ENCODE measurements at places on chromosomes 12 and 14.

- DNase-seq = no peak
Observed at GRCh38 chr12:12214201-12214600, 52.6 kb downstream of the LRP6 start.

DNA sequence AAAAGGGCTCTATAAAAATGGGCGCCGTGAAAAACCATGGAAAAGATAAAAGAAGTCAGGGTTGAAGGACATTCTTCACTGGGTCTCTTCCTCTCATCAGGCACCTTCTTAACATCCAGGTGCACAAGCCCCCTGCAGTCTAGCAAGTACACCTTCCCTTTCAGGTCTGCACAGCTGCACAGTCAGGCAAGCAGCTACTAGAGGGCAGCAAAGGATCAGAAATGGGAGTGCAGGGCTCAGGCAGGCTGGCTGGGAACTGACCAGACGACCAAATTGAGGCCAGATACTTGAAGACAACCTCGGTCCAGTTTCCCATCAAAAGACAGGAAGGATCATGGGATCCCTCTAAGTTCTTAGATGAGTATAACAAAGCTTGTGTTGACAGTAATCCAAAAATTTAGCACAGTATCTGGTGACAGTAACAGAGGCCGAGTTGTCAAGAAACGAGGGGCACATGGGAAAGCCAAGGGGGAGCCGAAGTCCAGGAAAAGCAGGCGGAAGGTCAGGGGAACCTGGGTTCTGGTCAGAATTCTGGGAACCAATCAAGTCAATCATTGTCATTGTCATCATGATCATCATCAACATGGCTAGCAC lies 10.1 kb upstream of the GRIP1 start:
- no peak for DNase-seq

DNA sequence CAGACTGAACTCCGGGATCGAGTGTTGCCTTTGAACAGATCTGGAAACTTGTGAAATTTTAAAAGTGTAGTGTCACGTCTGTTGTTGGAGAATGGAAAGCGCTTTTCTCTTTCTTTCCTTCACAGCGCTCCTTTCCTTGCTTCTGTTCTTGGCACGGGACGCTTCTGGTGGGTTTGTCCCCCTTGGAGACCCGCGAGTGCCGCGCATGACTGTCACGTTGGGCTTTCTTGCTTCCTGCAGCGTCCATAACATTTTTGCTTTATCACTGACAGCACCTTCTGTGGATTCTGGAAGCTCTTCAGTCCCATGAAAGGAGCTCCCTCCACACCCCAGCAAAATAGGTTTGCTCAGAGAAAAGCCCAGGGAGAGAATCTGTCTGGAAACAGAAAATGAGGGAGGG lies 193.0 kb upstream of the TMEM132C start:
- no peak for DNase-seq

DNA sequence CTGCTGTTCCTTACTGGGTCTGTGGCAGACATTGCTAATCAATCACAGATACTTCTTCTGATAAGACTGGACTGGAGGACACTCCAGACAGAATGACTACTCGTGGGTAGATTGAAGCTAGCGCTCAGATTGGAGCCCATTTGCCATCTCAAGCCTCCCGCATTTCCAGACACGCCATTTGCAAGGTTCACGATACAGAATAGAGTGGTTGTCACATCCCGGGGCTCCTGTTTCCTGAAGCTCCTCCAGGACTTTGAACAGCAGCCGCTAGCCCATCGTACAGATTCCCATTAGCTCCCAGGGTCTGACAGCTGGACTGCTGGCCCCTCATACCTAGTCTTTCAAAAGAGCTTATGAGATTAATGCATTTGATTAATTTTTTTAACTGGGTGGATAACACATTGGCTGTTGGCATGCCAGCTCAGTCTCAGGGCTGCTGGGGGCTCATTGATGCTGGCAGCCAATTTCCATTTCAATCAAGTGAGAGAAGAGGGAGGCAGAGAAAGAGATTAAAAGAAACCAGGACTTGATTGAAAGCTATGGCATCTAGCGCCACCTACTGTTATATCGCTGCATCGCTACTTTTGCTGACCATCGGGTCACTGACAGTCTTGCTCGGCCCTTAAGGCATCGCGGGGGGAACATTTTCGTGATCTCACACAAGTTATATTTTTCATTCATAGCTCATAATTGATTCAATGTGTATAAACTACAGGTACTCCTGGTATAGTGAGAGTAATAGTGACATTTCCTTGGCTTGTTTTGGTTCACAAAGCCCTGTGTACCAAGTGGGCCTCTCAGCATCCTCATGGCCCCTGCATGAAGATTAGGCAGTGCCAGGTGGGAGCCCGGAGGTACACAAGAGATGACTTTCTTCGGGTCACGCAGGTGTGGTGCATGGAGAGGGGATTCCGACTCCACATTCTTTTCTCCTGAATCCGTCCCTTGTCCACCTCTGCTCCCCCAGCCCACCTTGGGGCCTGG lies 78.6 kb downstream of the CCDC60 start:
- DNase-seq = peak; percentile 11

DNA sequence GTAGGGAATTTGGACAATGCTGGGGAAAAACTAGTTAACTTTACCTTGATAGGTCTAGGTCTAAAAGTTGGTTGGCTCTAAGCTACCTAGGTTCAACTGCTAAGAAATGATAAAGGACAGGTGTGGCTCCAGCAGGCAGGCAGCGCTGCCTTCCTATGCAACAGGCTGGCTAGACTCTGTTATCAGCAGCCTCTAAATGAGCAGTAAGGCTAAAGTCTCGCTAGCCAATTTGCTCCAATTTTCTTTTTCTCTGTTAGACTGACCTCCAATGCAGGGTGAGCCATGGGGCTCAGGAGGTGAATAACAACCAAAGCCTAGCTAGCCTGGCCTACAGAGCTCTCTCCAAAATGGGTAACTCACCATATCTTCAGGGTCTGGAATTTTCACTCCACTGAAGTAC lies 26.5 kb downstream of the DMAC2L start:
- no peak for DNase-seq

DNA sequence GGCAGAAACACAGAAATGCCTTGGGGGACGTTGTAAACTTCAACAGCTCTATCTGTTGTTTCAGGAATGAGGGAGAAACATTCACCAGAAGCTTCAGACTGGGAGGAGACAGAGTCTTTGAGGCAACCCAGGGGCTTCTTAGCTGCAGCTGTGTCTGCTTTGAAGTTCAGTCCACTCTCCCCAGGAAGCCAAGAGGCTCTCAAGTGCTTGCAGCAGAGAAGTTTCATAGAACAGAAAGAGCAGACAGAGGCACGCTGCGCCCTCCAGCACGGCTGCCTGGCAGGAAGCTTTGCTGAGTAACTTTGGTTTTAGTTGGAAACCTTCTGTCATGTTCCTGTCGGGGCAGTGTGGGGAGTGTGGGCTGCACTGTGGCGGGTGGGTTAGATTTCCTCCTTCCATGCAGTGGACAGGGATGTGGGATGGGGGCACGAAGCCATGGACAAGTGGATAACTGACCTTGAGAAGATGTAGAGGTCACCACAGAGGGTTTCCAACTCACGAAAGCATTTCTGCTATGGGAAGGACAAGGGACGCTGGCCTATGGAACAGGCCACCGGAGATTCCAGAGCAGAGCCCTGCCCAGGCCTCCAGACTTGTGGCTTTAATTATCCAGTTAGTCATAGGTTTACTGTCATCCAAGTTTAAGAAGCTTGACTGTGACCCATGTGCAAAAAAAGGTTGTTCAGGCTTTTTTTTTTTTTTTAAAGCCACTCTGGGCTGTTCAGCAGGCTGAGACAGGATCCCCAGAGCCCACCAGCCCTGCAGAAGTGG lies 107.7 kb downstream of the ARF6 start:
- DNase-seq = peak; percentile 79

Data from activated CD8-positive, alpha-beta memory T cell treated with anti-CD3 and anti-CD28 coated beads for 48 hours (primary cell).